Islet precursor cell (in vitro differentiated cells): ENCODE measurements at places on chromosomes 4 and X.

DNA sequence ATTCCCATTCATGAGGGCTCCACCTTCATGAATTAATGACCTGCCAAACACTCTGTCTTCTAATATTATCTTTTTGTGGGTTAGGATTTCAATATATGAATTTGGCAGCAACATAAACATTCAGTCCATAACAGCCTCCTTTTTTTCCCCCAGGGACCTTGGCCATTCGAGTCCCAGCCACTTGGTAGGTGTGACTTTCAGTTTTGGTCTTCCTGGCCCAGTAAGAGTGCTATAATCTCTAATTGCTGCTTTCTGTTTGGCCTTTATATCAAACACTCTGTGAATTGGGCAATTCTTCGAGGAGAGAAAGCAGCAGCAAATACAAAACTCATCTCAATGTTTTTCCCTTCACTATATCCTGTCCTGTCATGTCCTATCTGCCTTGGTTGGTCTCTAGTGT, 12.4 kb upstream of the RADX start:
- DNase-seq: no peak

DNA sequence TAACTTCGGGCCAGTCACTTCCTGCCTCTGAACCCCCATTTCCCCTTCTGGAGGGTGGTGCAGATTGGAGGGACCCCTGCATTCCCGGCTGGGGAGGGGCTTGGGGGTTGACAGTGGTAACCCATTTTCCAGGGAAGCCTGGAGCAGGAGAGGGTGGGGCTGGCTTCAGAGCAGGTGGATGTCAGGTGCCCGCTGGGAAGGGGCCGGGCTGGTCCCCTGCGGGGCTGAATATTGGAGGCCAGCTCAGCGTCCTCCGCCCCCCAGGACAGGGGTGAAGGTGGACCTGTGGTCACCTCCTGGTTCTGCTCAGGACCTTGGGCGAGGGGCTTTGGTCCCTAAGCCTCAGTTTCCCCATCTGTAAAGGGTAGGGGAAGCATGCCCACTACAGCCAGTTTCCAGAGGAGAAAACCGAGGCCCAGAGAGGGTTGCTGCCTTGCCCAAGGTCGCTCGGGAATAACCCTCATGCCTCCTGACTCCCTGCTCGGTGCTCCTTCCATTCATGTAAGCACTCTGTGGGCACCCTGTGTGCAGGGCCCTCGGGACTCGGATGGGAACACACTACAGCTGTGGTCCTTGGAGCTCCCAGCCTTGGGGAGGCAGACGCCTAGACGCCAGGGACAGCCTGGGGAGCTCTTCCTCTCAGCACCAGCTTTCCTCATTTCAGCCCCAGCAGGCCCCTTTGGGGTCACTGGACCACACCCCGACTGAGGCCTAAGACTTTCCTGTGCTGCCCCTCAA, 683 bp downstream of the MAN2B2 start:
- no peak for DNase-seq

- DNase-seq: no peak
Measured at GRCh38 chr4:37567836-37568235, 118.3 kb downstream of the RELL1 start.

DNA sequence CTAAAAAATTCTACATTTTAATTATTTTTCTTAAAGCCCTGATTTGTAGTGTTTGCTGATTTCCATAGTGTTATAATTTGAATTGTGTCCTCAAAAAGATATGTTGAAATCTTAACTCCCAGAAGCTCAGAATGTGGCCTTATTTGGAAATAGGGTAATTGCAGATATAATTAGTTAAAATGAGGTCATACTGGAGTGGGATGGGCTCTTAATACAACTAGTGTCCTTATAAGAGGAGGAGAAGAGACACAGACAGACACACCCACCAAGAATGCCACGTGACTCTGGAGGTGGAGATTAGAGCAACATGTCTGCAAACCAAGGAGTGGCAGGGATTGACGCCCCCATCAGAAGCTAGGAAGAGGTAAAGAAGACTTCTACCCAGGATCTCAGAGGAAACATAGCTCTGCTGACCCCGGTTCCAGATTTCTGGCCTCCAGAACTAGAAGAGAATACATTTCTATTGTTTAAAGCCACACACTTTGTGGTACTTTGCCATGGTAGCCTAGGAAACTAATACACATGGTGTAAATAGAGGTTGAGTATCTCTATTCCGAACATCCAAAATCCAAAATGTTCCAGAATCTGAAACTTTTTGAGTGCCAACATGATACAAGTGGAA, 70.5 kb upstream of the IRF2 start:
- DNase-seq: no peak

DNA sequence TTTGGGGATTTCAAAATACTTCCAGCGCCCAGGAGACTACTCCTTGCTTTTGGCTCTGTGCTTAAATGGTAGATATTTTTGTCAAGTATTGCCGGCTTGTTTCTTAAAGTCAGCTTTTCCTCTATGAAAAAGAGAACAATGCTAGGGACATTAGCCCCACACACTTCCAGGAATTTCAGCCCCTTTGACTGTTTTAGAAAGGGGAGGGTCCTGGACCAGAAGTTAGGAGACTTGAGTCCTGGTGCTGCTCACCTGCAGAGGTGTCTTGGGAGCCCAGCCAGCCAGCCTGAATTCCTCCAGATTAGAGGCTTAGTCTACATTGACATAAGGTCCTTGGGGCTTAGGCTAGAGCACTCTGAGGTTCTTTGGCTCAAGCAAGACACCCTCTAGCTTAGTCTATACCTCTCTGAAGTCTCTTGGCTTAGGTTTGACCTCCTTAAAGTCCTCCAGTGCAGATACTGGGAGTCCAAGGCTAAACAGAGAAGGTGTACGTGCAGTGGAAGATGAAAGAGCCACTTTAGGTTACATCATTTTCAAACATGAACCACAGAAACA, 1.6 kb upstream of the SETD7 start:
- no peak for DNase-seq

- peak; percentile 67 for DNase-seq
Measured at GRCh38 chr4:150242820-150243458, 164.7 kb downstream of the DCLK2 start.

DNA sequence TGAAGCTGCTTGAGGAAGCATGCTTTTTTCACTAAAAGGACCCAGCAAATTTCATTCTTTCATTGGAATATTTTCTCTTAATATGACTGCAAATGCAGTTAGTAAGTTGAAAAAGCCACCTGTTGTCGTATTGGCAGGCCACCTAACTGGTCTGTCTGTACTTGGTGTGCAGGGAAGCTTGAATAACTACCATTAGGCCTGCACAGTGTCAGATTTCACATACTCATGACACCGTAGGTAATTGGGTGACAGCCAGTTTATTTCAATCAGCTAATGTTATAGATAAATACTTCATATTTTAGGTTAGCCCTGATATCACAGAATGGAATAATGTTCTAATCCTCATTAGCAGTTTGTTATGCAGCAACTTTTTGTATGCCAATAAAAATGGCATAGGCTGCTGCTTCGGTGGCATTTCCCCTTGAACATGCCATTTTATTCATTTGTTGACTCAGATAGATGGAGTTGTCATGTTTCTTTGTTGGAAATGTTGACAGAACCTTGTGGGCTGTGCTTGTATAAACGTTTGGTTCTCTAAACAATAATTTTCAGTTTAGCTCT, 173.7 kb downstream of the RPA4 start:
- DNase-seq: no peak

- no peak for DNase-seq
Measured at GRCh38 chrX:17584248-17584681, 153.0 kb upstream of the SCML1 start.

- DNase-seq: no peak
Measured at GRCh38 chr4:13653766-13654161, 26.2 kb upstream of the BOD1L1 start.

GRCh38 chrX:18575744-18576143, 96.2 kb downstream of the RS1 start:
- no peak for DNase-seq

- no peak for DNase-seq
Measured at GRCh38 chr4:21467551-21467950, 481.0 kb downstream of the KCNIP4 start.

- DNase-seq: no peak
Measured at GRCh38 chr4:58301376-58301999, 1191.3 kb upstream of the IGFBP7 start.

DNA sequence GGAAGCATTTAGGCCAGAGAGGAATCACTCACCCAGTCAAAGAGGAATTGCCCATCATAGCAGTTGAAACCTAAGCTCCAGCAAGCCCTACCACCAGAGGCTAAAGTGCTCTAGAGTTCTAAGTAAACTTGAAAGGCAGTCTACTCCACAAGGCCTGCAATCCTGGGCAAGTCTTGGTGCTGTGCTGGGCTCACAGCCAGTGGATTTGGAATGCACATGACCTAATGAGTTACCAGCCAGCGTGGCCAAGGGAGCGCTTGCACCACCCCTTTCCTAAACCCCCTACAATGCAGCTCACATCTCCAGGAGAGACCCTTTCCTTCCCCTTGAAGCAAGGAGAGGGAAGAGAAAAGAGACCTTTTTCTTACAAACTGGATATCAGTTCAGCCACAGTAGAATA, 445.7 kb downstream of the GASK1B start:
- no peak for DNase-seq

DNA sequence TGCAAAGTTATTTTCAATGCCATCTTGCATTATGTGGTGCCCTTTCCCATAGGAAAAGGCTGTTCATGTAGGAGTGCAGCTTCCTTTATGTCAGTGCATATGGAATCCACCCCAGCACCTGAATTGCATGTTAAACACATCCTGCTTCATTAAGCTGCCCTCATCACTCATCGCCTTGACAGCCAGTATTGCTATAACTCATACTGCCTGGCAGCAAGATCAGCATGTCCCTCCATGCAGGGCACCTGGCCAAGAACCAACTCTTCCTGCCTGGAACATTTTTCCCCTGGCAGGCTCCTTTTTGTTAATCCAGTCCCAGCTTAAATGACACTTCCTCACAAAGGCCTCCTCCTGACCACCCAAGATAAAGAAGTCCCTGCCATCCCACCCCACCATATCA, 23.5 kb upstream of the CA5B start:
- no peak for DNase-seq

- peak; percentile 23 for DNase-seq
Measured at GRCh38 chr4:26464420-26465095, 25.7 kb downstream of the CCKAR start.

GRCh38 chr4:152771741-152772533, 7.6 kb downstream of the TIGD4 start:
- DNase-seq: no peak

DNA sequence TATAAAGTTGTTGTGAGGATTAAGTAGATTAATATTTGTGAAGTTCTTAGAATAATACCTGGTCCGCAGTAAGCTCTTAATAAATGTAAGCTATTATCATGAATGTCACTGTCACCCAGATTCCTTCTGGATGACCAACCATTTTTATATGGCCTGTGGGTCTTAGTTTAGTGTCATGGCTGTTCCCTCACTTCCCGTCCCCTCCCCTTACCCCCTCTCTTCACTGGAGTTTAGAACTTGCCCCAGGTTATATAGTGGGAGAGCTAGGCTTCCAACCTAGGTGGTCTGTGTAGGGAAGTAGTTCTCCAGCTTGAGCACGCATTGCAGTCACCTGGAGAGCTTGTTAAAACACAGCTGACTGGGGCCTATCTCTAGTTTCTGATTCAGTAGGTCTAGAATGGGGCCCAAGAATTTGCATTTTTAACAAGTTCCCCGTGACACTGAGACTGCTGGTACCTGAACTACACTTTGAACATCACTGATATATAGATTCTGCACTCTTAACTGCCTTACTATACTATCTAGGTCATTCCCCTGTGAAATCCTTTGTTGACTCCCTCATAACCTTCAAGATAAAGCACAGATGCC, 66.9 kb upstream of the PLAC1 start:
- no peak for DNase-seq

DNA sequence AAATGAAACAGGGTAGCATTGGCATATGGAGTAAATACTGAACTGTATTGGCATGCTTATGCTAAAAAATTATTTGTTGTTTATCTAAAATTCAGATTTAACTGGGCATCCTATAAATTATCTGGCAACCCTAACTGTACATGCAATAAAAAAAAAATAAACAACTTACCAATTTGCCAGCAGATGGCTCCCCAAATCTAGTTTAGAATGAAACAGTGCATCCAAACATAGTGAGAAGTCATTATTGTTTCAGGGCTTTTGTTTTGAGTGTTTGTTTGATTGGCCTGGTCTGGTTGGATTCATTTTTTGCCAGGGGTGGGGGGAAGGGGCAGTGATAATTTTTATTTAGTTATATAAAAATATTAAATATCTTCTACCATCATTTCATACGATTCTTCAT, 12.8 kb upstream of the NSUN7 start:
- DNase-seq: no peak

DNA sequence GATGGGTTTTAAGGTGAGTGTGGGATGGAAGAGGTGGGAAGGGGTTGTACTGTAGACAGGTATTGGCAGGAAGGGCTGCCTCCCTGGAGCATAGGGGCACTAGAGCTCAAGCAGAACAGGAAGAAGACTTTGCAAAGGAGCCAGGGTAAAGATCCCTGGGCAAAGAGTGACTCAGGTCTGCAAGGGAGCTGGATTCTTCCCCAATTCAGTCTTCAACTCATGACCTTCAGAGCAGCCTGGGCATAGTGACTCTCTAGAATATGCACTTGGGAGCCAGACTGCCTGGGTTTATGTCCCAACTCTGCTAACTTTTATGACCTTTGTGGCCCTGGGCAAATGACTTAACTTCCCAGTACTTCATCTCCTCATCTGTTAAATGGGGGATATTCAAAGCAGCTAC, 4.0 kb downstream of the LONRF3 start:
- DNase-seq: no peak

GRCh38 chr4:188154668-188155405, 15.6 kb downstream of the TRIML1 start:
- no peak for DNase-seq

GRCh38 chr4:180380733-180381132, 1862.5 kb upstream of the TENM3 start:
- peak; percentile 60 for DNase-seq

GRCh38 chr4:87251106-87251505, 30.7 kb upstream of the KLHL8 start:
- DNase-seq: no peak

DNA sequence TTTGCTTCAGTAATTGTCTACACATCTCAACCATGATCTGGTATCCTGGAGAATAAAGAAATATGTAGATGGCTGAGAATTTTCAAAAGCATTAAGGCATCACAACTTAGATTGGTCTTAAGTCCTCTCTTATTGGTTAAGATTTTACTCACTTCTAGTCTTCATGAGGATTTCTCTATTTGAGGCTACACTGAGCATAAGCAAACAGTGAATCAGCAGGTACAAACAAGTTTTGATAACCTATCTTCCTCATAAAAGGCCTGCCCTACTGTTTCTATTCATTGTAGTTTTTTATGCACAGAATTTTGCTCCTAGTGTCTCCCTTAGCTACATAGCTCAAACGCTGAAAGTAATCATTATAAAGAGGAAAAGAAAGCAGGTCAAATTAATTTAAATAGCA, 460.7 kb upstream of the RPS6KA3 start:
- no peak for DNase-seq

- no peak for DNase-seq
Measured at GRCh38 chr4:67883458-67883857, 344 bp downstream of the TMPRSS11D start.
